Colonic mucosa (tissue), 4 donors: ENCODE measurements at places on chromosomes 11 and 22. TPM values are rescaled to one million over a fixed set of nuclear protein-coding genes. Genes with fewer than 3 reads are reported as not detected.
A peak's percentile ranks its signal among the peaks of the same experiment; 100 is the strongest.

The FOLR3 gene
- not detected for total RNA-seq

The OR8J1 gene
- total RNA-seq = not detected

The WNT11 gene
- 3.6 TPM for total RNA-seq

The GRIK4 gene
- 0.21 TPM for total RNA-seq

- peak overlapping the region; percentile 50 for H3K4me3 ChIP-seq
- H3K36me3 ChIP-seq = no peaks in the 10 kb centered on the region
- H3K4me1 ChIP-seq = no peaks in the 10 kb centered on the region
- peak; percentile 17 for DNase-seq
Measured at GRCh38 chr11:84719935-84720577, 907.1 kb downstream of the DLG2 start.

GRCh38 chr11:94933223-94934130 is 39.9 kb downstream of the CWC15 start:
- no peaks in the 10 kb centered on the region for H3K4me1 ChIP-seq
- no peak overlapping the region for H3K4me3 ChIP-seq
- DNase-seq = no peak
- no peaks in the 10 kb centered on the region for H3K36me3 ChIP-seq
- H3K27ac ChIP-seq = no peak overlapping the region

DNA sequence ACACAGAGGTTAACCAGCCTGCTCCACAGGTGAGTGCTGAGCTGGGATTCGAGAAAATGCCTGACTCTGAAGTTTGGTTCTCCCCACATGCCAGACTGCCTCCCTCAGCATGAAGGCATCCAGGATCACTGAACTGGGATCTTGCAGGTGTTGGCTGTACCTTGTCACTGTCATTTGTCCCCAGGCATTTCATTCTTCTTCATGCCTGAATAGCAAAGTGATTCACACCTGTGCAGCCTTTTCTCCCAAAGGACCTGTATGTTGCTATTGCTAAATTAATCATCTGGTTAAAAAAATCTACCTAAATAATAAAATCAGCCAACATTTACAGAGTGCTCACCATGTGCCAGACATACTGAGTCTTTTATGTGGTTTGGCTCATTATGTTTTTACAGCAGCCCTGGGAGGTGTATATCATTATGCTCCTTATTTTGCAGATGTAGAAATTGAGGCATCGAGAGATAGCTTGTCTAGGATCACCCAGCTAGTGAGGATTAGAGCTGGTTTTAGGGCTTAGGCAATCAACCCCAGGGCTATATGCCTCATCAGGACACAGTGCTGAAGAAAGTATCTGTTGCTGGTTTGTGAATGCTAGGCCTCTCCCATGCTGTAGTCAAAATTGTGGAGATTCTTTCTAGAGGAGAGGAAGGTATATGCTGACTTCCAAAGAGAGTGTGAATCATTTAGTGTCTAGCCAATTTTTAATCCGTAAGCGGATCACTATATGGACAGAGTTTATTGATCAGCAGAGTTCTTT is 204.4 kb downstream of the HIPK3 start:
- H3K4me1 ChIP-seq = no peaks in the 10 kb centered on the region
- no peaks in the 10 kb centered on the region for H3K36me3 ChIP-seq
- no peaks in the 10 kb centered on the region for H3K27me3 ChIP-seq
- no peak overlapping the region for H3K4me3 ChIP-seq

- no peaks in the 10 kb centered on the region for H3K36me3 ChIP-seq
- peak overlapping the region; percentile 31 for H3K4me3 ChIP-seq
- no peaks in the 10 kb centered on the region for H3K27me3 ChIP-seq
- H3K4me1 ChIP-seq = peaks cover 10% of the 10 kb centered on the region
- DNase-seq = peak; percentile 96
Measured at GRCh38 chr11:67996622-67997474, 7.0 kb downstream of the UNC93B1 start.
